IMR-90 (cell line): ENCODE measurements at places on chromosomes 16 and 17.

- no peak for DNase-seq
Observed at GRCh38 chr16:71956486-71956885, 43.7 kb downstream of the PKD1L3 start.

- peak; percentile 88 for DNase-seq
Observed at GRCh38 chr17:65064452-65065019, 8.0 kb upstream of the GNA13 start.

DNA sequence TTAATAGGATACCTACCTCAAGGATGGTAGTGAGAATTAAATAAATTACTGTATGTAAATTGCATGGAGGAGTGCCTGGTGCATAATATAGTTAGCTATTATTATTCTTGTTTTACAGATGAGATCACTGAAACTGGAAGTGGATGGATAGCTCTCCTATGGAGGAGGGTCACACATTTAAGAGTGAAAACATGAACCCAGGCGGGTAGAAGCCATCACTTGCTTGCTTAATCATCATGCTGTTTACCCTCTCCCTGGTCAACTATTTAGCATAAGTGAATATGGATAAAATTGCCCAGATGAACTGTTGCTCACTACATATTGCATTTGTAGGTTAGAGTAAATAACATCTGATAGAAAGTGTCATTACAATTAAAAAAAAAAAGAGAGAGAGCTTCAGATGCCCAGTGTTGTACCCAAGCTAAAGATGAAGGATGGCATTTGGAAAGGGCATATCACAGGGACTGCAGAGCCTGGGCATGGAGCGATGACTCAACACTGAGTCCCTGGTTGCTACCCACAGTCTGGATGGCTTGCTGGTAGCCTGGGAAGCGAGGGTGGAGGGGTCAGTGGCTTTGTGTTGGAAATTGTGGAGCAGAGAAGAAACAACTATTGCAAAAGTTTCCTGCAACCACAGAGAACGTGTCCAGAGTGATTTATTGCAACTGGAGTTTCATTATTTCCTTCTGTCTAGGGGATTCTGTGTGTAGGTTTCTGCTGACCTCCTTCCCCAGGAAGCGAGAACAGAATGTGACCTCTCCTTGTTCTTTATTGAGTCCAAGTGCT lies 414.4 kb downstream of the SHISA9 start:
- no peak for DNase-seq

DNA sequence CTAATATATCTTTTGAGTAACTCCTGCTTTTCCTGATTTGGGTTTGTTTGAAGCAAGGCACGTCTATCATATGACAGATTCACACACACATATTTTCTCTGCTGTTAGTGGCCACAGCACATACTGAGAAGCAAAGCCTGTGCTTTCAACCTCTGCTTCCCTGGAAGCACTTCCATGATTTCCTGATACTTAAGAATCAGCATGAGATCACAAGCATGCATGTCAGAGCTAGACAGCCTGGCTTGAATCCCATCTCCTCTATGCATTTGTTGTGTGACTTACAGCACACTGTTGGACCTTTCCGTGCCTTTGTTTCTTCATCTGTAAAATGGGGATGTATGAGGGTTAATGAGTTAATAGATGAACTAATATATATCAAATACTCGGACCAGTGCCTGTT lies 151.1 kb upstream of the NOL11 start:
- no peak for DNase-seq

DNA sequence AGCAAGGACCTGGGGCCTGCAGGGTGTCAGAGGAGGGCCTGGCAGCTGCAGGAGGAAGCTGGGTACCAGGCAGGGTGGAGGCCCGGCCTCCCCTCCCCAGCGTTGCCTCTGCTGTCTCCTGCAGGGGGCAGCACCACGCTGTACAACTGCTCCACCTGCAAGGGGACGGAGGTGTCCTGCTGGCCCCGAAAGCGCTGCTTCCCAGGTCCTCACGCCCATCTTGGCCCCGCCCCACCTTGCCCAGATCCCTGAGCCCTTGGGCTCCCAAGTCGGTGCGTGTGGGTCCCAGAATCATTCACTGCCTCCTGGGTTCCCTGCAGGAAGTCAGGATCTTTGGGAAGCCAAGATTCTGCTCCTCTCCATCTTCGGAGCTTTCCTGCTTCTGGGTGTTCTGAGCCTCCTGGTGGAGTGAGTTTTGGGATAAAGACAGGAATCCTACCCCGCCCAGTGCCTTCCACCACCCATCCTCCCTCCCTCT lies 1.2 kb downstream of the TMEM95 start:
- DNase-seq = peak; percentile 53

- DNase-seq = no peak
Observed at GRCh38 chr17:68592009-68592408, 9.2 kb downstream of the FAM20A start.

DNA sequence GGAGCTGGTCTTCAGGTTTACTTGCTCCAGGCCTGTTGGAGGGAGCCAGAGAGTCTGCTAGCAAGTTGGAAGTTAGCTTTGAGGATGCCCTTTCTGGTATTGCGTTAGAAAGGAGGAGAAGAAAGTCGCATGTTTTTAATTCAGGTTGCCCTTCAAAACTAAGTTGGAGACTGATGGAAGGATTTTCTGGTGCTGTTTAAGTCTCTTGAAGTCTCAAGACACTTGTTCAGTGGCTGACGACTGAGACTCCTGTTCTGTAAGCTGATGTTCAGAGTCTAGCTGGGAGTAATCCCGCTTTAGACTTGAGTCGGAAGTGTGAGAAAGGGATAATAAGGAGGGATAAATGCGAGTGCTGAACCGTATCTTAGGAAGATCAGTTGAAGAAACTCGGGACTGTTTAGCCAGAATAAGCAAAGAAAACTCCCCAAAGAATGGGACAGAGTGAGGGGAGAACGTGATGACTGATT lies 740 bp downstream of the AATF start:
- peak; percentile 37 for DNase-seq

- no peak for DNase-seq
Observed at GRCh38 chr17:48066192-48066591, 18.0 kb downstream of the NFE2L1 start.

DNA sequence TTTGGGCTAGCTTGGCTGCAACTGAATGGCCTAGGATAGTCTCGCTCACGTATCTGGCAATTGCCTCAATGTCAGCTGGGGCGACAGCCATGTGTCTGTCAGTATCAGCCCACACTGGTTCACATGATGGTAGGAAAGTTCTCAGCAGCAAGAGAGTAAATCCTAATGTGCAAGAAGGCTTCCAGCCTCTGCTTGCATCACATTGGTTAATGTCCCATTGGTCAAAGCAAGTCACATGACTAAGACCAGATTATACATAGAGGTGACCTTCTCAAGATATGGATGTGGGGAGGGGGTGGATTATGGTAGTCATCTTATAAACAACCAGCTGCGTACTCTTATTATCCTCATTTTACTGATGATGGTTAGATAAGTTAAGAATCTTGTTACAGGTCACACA lies 31.0 kb downstream of the CHP2 start:
- no peak for DNase-seq

GRCh38 chr16:86457501-86458148 lies 52.7 kb upstream of the FOXF1 start:
- peak; percentile 99 for DNase-seq

GRCh38 chr17:58706351-58707140 lies 14.1 kb downstream of the RAD51C start:
- no peak for DNase-seq

DNA sequence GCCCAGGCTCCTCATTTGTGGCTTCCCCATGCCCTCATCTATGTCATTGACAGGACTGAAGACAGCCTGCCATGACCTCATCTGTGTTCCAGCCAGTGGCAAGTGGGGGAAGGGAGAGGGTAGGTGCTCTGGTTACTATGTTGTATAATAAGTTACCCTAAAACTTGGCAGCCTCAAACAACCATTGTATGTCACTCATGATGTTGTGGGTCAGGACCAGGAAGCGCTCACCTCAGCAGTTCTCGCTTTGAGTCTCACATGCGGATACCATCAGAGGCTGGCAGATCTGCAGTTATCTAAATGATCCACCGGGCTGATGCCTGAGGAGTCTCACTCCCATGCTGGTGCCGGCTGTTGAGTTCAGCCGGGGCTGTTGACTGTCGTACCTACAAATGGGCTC lies 89.0 kb upstream of the TMEM97 start:
- DNase-seq = no peak

DNA sequence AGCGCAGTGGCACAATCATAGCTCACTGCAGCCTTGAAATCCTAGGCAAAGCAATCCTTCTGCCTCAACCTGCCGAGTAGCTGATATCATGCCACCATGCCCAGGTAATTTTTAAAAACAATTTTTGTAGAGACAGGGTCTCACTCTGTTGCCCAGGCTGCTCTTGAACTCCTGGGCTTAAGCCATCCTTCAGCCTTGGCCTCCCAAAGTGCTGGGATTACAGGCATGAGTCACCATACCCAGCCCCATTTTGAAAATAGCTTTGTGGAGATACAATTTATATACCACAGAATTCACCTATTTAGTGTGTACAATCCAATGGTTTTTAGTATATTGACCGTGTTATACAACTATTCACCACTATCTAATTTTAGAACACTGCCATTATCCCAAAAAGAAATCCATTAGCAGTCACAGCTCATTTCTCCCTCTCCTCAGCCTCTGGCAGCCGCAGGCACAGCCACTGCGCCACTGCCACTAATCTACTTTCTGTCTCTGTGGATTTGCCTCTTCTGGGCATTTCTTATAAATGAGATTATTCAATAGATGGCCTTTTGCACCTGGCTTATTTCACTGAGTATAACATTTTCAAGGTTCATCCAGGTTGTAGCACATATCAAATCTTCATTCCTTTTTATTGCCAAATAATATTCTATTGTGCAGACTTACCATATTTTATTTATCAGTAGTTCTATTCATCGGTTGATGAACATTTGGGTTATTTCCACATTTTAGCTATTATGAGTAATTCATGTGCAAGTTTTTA lies 6.5 kb downstream of the RNF157 start:
- DNase-seq = no peak

DNA sequence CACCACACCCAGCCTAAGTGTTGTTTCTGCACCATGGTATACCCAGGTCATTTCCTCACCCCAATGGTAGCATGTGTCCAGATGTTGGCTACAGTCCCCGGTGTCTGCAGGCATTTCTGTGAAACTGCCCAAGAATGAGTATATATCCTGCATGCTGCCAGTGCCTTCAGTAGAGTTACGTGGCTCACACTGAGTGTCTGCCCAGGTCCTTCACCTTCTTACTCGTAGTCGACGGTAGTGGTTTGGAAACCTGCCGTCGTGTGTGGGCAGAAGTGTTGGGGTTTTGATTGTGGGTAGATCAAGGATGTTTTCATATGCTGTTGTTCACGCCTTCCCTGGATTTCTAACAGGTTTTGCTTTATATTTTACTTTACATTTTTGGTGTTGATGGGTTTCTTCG lies 16.8 kb downstream of the TCF25 start:
- no peak for DNase-seq

- DNase-seq = peak; percentile 13
Observed at GRCh38 chr16:969508-970385, 1.0 kb downstream of the LMF1 start.

- no peak for DNase-seq
Observed at GRCh38 chr17:70071127-70071526, 3.9 kb upstream of the KCNJ16 start.

DNA sequence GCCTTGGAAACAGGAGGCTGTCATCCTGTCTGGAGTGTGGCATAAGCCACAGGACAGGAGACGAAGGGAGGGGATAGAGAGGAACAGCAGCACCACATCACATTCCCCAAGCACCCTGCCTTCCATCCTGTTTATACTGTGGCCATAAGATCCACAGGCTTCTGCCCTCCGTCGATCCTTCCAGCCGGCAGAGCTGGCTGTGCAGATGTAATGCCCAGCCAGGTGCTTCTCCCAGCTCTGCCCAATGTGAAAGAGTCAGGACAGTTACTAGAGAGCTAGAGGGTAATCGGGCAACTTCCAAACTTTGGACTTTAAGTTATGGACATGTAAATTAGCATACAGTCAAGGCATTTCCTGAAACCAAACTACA lies 368.4 kb downstream of the SOX9 start:
- DNase-seq = no peak

- peak; percentile 66 for DNase-seq
Observed at GRCh38 chr17:32783602-32784001, 93.3 kb downstream of the MYO1D start.

- DNase-seq = peak; percentile 7
Observed at GRCh38 chr16:56637814-56638750, at the start of gene MT1A. MT1A (plus strand) TSS chr16:56638666; CDS start chr16:56638739, 73 bp downstream.

DNA sequence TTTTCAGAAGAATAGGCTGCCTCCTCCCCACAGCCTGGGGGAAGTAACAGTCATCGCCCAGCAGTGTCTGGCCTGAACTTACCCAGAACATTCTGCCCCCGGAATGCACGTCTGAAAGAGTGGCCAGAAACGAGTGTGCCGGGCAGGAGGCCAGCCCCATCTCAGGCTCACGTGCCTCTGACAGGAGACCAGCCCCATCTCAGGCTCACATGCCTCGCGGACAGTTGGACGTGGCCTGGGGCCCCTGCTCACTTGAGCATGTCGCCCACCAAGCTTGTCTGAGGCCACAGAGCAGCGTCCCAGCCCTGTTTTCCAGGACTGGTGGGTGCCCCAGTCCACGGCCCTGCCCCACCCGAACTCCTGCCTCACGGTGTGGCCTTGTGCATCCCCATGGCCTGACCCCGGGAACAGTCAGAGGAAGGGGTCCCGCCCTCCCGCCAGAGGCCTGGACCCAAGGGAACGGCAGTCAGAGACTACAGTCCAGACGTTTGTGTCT lies 16.3 kb upstream of the CDH15 start:
- peak; percentile 80 for DNase-seq

DNA sequence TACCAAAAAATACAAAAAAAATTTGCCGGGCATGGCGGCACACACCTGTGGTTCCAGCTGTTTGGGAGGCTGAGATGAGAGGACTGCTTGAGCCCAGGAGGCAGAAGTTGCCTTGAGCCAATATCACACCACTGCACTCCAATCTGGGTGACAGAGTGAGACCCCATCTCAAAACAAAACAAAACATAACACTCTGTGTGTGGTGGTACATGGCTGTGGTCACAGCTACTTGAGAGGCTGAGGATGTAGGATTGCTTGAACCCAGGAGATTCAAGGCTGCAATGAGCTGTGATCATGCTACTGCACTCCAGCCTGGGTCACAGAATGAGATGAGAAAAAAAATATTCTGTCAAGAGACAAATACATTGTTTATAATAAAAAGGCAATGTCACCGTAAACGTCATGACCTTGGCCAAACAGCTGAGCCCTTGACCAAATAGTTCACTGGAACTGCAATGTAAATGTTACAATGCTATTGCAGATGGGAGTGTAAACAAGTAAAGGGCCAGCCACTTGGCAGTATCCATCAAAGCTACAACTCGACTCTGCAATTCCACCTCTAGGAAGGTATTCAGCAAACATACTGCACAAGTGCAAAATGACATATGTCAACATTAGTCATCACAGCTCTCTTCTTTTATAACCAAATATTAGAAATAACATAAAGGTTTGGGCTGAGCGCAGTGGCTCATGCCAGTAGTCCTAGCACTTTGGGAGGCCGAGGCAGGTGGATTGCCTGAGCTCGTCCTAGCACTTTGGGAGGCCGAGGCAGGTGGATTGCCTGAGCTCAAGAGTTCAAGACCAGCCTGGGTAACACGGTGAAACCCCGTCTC lies 16.9 kb downstream of the EARS2 start:
- no peak for DNase-seq

- no peak for DNase-seq
Observed at GRCh38 chr16:66846831-66847230, 2.6 kb downstream of the CA7 start.
